Body of pancreas (tissue), 4 donors: ENCODE measurements at places on chromosomes 2 and 18. TPM values are rescaled to one million over a fixed set of nuclear protein-coding genes. Genes with fewer than 3 reads are reported as not detected.

The ALPP gene
- 0.52 TPM for total RNA-seq

The CDH2 gene
- 0.33 TPM for total RNA-seq

The ALK gene
- under 0.01 TPM for total RNA-seq

- H3K4me3 ChIP-seq, result no peak overlapping the region
- H3K27ac ChIP-seq, result no peak overlapping the region
- no peaks in the 10 kb centered on the region for H3K4me1 ChIP-seq
- no peaks in the 10 kb centered on the region for H3K36me3 ChIP-seq
- DNase-seq, result no peak
Measured at GRCh38 chr18:43720041-43720440, 442.8 kb upstream of the SYT4 start.
